ENCODE measurements at places on chromosomes 3 and 15.

DNA sequence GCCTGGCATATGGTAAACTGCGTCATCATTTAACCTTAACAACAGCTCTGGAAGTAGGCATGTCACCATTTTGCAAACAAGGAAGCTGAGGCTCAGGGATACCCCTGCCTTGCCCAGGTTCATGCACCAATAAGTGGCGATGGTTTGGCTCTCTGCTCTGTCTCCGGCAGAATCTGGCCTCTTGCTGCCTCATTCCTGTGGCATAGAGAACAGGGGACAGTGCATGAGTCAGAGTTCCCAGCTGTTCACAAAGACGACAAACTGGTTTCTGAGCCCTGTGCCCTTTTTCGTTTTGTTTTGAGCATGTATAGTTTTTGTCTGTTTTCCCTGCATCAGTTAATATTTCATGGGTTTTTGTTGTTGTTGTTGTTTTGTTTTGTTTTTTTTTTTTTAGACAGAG, 236.8 kb downstream of the OPA1 start:
- DNase-seq, result no peak

DNA sequence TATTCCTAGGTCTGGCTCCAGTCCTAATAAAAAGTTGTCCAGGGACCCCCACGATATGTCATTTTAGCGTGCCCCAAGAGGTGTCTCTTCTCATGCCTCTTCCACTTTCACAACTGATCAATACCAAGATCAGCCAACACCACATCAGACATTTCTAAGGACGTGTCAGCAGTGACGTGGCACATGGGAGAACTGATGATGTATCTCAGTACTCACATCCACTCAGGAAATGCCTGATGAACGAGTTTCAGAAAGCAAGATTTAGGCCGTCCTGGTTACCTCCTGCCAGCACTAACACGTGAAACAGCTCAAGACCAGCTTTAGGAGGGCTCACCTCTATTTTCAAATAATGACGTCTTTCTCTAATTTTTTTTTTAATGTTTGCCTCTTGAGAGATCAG, 19.6 kb downstream of the VGLL4 start:
- DNase-seq, result no peak

GRCh38 chr15:48963524-48964113, at the start of gene SHC4:
Gene SHC4, minus strand, starts transcription at chr15:48963919. Its CDS starts 904 bp downstream, at chr15:48963015.
- no peak for DNase-seq

DNA sequence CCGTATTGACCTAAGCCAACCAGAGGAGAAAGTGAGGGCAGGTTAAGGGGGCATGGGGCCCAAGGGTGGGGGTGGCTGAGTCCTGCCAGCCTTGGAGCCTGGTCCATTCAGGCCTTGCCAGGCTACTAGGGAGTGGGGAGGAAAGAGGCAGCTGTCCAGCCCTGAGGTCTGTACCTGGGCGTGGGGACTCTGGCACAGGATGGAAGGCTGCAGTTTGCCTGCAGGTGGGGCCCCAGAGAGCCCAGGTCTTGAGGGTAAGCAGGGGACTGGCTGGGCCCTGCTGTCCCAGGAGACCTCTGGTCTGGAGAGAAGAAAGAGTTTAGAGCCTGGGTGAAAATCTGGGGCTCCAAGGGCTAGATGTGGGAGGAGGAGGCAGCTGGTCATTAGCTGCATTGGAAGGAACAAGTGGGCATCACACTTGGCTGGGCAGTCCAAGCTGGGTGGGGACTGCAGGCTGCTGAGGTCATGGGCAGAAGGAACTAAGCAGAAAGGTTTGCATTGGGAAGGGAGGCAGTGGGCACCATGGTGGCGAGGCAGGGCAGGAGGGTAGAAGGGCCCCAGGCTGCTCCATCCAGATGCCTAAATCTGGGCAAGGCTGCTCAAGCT, 108.4 kb downstream of the OXNAD1 start:
- DNase-seq, result no peak

DNA sequence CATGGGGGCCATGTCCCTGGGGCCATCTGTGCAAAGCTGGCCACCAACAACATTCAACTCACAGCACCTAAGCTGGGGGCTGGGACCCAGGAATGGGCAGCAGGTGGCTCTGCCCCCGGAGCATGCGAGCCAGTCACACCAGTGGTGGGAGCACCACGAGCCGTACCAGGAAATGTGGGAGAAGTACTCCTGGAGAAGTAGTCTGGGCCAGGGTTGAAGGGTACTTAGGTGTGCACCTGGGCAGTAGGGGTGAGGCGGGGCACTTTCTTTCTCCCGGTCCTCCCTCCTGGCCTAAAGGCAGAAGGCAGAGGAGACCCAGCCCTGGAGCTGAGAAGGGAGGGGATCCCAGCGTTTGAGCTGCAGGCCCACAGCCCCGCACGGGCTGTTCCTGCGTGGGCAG, 94.2 kb downstream of the PLXNA1 start:
- no peak for DNase-seq

DNA sequence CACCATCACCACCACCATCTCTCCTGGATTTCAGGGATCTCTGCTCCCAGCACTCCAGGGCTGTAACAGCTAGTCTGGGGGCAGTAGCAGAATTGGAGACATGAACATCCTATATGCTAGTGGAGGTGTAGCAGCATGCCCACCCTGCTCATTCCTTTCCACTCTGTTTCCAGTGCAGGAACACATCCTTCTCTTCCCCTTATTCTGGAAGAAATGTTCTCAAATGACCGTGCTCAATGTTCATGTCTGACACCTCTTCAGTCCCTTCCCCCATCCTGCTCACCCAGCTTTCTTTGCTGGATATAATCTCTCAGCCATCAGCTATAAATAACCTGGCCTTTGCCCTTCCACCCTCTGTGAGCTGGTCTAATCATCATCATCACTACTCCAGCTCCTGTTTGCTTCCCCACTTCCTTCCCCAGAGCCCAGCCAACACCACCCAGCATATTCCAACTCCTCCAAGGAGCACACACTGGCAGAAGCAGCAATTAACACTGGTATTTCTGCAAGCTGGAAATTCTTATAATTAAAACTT, 31.1 kb downstream of the DCLK3 start:
- no peak for DNase-seq

DNA sequence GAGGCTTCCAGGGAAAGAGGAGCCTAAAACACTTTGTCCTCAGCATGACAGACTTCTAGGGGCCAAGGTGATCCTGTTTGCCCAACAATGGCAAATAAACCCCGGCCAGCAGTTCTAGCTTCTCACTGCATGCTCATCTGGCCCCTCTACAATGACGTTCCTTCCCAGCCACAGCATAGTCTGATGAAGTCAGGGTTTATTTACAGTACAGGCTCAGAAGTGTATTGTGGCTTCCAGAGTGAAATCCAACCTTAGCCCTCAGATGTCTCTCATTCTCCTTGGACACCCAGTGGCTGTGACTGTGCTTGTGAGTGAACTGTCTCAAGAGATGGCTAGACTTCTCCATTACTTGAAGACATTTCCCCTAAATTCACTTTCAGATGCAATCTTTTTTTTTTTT, 40.8 kb downstream of the BFSP2 start:
- DNase-seq, result no peak

DNA sequence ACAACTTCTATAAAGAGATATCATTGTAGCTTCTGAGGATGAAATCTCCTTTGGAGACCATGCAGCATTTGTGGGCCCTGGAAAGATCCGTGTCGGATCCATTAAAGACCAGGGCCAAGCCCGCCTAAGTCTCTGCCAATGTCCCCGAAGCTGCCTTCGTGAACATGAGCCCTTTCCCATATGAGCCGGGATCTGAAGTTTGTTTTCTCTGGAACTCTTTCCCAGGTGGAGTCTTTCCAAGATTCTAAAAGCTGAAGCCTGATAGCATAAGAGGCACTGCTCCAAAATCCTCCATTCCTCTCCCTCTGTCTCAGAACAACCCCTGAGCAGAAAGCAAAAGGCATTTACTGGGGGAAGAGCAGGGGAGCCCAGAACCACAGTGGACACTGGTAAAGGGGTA, 274.6 kb downstream of the NTRK3 start:
- DNase-seq, result no peak

DNA sequence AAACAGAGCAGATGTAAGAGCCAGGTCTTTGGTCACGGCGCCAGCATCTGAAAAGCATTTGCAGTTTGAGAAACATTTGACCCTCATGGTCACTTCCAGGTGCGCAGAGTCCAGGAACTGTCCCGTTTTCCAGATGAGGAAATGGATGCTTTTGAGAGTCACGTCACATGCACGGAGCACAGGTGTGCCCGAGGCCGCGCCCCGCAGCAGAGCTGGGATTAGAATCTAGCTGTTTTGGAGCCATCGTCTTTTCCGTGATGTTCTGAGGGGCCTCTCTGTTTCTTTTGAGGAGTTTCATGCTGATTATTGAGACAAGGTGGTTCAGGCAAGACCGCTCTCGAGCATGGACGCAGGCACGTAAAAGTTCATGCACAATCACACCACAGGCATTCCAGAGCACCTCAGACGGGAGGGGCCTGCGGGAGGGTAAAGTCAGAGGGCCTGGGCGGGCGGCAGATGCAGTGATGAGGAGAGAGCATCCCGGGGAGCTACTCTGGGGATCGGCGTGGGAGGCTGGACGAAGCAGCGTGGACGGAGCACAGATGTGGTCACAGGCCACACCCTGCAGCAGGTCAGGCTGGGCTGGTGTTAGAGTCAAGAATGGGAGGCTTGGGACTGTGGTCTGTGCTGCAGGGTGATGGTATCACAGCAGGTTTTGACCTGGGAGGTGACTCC, 139.2 kb upstream of the MEF2A start:
- DNase-seq, result no peak

DNA sequence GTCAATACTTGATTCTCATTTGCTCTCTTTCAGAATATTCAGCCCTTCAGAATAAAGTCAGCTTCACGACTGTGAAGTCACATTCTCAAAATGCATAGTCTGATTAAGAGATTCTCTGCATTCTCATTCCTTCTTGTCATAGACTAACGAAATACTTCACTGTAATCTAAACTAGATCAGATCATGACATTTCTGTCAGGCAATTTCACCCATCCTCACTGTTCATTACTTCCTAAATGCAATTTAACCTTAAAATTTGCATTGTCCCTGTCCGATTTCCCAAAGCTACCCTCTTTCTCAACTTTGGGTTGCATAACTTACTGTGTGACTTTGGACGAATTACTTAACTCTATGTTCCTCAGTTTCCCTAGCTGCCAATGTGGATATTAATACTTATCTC, 6.2 kb downstream of the RPL22L1 start:
- DNase-seq, result no peak

DNA sequence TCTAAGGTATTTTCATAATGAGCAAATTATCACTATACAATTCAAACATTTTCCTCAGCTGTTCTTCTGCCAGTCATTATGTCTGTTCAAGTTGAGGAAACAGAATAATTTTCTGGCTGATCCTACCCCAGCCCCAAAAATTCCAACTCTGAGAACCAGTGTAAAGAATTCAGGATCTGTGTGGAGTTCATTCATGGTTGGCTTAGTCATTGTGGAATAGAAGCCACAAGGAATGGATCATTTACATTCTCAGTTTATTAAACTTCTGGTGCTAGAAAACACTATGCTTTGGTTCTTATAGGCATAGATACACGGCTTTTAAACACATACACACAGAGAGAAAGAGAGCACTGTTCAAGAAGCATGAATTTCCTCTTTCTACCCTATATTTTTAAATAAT, 134.6 kb downstream of the CMSS1 start:
- no peak for DNase-seq

DNA sequence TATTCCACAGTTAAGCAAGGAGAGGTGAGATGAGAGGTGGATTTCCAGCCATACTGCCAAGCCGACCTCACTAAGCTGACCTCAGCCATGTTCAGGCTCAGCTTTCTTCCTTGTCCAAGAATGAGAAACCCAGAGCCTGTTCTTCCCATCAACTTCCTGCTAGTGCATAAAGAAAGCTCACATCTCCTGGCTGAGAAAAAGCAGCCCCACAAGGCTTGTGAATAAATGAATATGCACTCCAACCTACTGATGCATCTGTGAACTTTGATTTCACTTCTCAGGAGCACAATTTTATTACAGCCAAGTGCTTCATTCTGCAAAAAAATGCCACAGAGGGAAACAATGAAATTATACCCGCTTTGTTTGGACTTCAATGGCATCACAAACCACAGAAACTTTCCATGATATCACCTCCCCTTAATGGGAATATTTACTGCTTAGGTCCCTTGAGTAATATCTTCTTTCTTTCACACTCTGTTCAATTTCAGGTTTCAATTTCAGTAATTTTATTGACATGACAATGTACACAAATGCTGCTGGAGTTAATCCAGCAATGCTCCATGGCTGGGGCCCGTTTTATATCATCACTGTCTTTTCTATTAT, 437.0 kb upstream of the PPP2R3A start:
- DNase-seq, result no peak

- no peak for DNase-seq
Observed at GRCh38 chr3:161081633-161082032, 23.5 kb downstream of the B3GALNT1 start.

- no peak for DNase-seq
Observed at GRCh38 chr3:1783995-1784394, 314.7 kb upstream of the CNTN4 start.

DNA sequence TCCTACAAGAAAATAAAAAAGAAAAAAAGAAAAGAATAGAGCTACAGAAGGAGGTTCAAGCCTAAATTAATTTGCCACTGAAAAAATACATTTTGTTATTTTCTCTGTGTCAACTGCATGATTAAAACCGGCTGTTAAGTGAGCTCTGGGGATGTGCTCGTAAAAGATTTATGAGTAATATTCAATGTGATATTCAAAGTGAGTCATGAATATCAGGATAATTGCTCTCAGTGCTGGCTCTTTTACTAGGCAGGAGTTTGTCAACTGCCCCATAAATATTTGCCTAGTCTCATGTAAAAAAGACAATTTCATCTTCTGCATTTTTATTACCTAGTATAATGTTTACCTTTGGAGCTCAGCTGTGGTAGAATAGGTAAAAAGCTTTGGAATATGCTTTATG, 78.9 kb downstream of the CDIN1 start:
- DNase-seq, result no peak

GRCh38 chr15:23570486-23570885, 5.0 kb downstream of the MKRN3 start:
- no peak for DNase-seq

DNA sequence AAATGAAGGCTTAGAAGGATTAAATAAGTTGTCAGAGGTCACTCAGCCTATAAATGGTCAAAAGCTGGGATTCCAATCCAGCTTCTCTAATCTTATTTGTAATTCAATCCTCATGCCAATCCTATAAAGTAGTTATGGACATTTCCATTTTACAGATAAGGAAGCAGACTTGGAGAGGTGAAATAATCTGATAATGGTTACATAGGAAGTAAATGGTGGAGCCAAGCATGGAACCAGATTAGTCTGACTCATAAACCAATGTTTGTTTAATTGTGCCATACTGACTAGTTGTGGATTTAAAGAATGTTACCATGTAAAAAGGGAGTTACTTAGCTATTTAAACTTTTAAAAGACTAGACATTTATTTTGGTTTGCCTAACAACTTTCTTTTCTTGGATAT, 59.7 kb downstream of the KCNAB1 start:
- DNase-seq, result no peak

Measured in activated CD8-positive, alpha-beta memory T cell treated with anti-CD3 and anti-CD28 coated beads for 1 hour (primary cell).